ELR (cell line): ENCODE measurements at places on chromosomes 7 and 10.

- no peak for DNase-seq
These were observed 363.2 kb downstream of the REEP3 start for GRCh38 chr10:63884426-63884825.

- peak; percentile 60 for DNase-seq
These were observed 59.1 kb downstream of the ARMC3 start for GRCh38 chr10:22986771-22987542.

GRCh38 chr7:134823400-134823799, 44.0 kb downstream of the CALD1 start:
- DNase-seq, result peak; percentile 29

GRCh38 chr7:56077681-56078080, 13.6 kb downstream of the SUMF2 start:
- DNase-seq, result no peak

- no peak for DNase-seq
These were observed 203.0 kb downstream of the CNTNAP2 start for GRCh38 chr7:146319629-146320028.

- DNase-seq, result no peak
These were observed 75.2 kb upstream of the LAMB4 start for GRCh38 chr7:108205311-108205710.

GRCh38 chr10:103872137-103872931, 17.0 kb upstream of the SH3PXD2A start:
- DNase-seq, result peak; percentile 85
